ENCODE measurements at places on chromosomes 16 and 17.

GRCh38 chr16:68035227-68035626, 12.1 kb downstream of the DUS2 start:
- no peak for DNase-seq

DNA sequence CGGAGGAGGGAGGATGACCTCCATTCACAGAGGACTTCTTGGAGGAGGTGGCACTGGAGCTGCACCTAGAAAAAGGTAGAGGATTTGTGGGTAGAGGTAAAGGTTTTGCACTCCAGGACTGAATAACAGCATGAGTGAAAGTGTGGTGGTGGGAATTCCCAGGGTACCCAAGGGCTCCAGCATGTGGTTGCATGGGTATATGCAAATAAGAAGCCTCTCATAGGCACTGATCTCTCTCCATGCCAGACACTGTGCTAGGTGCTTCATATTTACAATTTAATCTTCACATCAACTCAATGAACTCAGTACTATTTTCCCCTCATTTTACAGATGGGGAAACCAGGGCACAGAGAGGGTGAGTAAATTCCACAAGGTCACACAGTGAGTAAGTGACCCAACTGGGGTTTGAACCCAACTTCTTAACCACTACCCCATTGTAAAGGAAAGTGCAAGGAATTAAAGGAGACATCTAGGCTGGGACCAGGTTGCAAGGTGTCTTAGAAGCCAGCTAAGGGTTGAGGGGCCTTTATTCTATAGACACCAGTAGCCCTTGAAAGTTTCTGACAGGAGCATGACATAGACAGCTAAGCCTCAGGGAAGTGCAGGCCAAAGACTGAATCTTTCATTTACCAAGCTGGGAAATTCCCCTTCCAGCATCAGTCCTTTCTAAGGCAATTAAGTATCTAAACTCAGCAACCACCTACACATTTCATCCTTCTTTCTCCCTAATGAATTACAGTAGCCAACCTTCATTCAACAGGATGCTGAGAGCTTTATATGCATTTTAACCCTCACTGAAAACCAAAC, 21.3 kb downstream of the SCNN1B start:
- peak; percentile 35 for DNase-seq

GRCh38 chr17:73262676-73263642, 1.3 kb upstream of the CPSF4L start:
- DNase-seq: no peak

GRCh38 chr17:49696233-49696761, 11.5 kb downstream of the SLC35B1 start:
- DNase-seq: no peak

DNA sequence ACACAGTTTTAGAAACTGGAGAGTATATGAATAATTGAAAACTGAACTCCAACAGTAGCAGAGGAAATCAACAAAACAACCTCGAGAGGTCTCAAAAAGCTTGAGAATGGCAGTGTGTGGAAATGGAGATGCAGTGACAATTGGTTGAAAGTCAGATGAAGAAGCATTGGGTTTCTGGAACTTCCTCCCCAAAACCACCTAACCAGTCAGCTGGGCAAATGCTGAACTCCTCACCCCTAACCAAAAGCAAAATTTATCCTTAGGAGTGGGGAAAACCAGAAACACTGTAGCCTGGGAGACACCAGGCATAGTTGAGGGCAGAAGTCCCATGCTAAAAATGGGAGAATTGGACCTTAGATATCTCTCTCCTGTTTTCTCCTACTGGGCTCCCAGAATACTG, 109.9 kb downstream of the TANC2 start:
- no peak for DNase-seq

GRCh38 chr16:14486520-14487303, 143.3 kb downstream of the PARN start:
- peak; percentile 86 for DNase-seq

Data from cardiac septum (tissue), 1 donor.